Psoas muscle (tissue), 8 donors: ENCODE measurements at places on chromosomes 3 and 15. TPM values are rescaled to one million over a fixed set of nuclear protein-coding genes. Genes with fewer than 3 reads are reported as not detected.
A peak's percentile ranks its signal among the peaks of the same experiment; 100 is the strongest.

- no peaks in the 10 kb centered on the region for H3K36me3 ChIP-seq
- DNase-seq = no peak
- peaks cover 16% of the 10 kb centered on the region for H3K4me1 ChIP-seq
- H3K27ac ChIP-seq = peak overlapping the region; percentile 58
These were observed 253.5 kb upstream of the ZPLD1 start for GRCh38 chr3:102181175-102181920.

Gene ZDHHC19
- 0.43 TPM for total RNA-seq

Gene PLA2G4D
- not detected for total RNA-seq

DNA sequence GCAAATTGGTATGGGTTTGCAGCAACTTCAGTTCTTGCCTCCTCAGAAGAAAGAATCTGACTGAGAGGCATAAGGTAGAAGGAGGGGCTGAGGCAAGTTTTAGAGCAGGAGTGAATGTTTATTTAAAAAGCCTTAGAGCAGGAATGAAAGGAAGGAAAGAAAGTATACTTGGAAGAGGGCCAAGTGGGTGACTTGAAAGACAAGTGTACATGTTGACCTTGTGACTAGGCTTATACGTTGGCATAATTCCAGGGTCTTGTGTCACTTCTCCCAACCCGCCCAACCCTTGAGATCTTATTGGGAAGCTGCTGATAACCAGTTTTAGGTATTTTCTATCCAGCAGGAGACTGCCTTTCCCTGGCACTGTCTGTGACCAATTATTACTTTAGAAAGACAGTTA lies 436.9 kb upstream of the ZNF717 start:
- H3K4me1 ChIP-seq = no peaks in the 10 kb centered on the region
- no peaks in the 10 kb centered on the region for H3K36me3 ChIP-seq
- no peak for DNase-seq
- no peak overlapping the region for H3K4me3 ChIP-seq

GRCh38 chr3:174710612-174711011 lies 148.5 kb upstream of the NAALADL2 start:
- no peaks in the 10 kb centered on the region for H3K27me3 ChIP-seq
- H3K36me3 ChIP-seq = no peaks in the 10 kb centered on the region
- H3K4me3 ChIP-seq = no peak overlapping the region
- DNase-seq = no peak

Gene LTF
- total RNA-seq = 2.0 TPM

DNA sequence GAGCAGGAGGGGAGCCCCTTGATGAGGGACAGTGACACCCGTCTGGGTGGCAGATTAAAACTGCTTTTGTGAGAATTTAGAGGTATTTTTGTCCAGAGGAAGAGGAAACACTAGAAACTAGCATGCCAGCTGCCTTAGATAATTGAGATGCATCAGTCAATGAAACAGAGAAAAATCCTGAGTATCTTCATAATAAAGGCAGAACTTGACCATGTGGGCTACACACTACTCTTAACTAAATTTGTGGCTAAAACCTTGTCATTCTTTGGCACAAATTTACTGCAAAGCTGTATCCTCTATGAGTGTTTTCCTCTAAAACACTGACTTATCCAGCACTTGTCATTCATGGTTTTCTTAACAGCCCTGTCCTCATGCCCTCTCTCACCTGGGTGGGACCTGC lies 259.7 kb upstream of the TPM1 start:
- H3K4me1 ChIP-seq = no peaks in the 10 kb centered on the region
- no peak overlapping the region for H3K4me3 ChIP-seq
- no peak for DNase-seq

Gene SCN11A
- not detected for total RNA-seq

DNA sequence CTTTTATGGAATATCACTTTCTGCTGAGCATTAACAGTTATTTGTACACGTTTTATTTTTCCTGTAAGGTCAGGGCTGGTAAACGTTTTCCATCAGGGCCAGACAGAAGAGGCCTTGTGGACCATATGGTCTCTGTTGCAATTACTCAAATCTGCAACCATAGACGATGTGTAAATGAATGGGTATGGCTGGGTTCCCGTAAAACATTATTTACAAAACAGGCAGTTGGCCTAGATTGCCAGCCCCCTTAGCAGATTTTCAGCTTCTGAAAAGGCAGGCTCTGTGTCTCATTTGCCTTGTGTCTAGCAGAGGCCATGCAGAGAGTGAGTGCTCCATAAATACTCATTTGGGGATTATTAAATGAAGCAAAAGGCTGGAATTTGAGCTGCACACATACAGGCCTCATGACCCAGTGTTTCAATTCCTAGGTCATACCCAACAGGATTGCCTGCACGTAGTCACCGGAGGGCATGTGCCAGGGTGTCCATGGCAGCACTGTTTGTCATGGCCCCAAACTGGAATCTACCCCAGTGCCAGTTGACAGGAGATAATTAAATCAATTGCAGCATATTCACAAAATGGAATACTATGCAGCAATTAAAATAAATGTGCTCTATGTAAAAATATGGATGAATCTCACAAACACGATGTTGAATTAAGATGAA lies 51.3 kb downstream of the GPD1L start:
- DNase-seq = no peak
- no peaks in the 10 kb centered on the region for H3K27me3 ChIP-seq
- H3K4me1 ChIP-seq = no peaks in the 10 kb centered on the region
- H3K36me3 ChIP-seq = peaks cover 66% of the 10 kb centered on the region

GRCh38 chr15:52221730-52222129 lies 30.5 kb upstream of the GNB5 start:
- H3K36me3 ChIP-seq = peaks cover 11% of the 10 kb centered on the region
- H3K27me3 ChIP-seq = no peaks in the 10 kb centered on the region
- H3K27ac ChIP-seq = no peak overlapping the region
- no peak overlapping the region for H3K4me3 ChIP-seq
- no peak for DNase-seq

Gene ROPN1
- total RNA-seq = not detected
